Mammary epithelial cell (primary cell): ENCODE measurements at places on chromosomes 3 and 15. TPM values are rescaled to one million over a fixed set of nuclear protein-coding genes. Genes with fewer than 3 reads are reported as not detected.

Gene PLS1
- 2.4 and 6.8 TPM in 2 replicates for total RNA-seq

- no peak for DNase-seq
These were observed 33.9 kb downstream of the SH3BP5 start for GRCh38 chr3:15298504-15298903.

- DNase-seq, result no peak
These were observed 11.5 kb upstream of the TMF1 start for GRCh38 chr3:69063636-69064035.

DNA sequence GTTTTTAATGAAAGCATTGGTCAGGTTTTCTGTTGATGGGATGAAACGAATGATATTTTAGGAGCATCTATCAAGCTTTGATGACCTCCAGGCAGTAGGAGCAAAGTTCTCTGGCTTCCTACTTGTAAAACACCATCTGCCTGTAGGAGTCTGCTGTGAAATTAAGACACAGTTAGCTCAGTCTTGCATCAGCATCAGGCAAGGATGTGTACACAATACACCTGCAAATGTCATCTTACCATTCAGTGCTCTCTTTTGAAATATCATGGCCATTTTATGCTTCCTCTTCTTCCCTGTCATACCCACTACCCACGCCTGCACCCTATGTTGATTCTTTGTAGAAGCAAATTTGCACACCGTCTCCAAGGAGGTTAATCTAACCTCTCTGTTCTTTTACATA lies 38.2 kb downstream of the B3GALNT1 start:
- DNase-seq, result no peak
